RWPE2 (cell line): ENCODE measurements at places on chromosomes 1 and 21.

- no peak for DNase-seq
These were observed 184.3 kb downstream of the HIVEP3 start for GRCh38 chr1:41734201-41734970.

- no peak for DNase-seq
These were observed 27.6 kb downstream of the CD244 start for GRCh38 chr1:160834945-160835565.

DNA sequence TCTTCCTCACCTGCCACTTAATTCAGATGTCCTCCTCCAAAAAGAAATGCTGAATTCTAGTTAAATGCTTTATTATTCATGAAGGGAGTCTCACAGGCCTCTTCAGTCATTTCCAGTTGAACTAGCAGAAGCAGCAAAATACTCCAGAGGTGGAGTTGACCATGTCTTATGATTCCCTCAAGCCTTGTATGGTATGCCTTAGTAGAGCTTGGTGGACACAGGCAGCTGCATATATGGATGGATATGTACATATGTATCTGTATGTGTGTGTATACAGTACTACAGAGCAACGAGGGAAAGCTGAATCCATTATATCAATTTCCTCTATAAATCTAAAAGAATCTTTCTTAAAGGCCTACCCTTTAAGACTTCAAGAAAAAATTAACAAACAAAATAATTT lies 83.6 kb upstream of the HP1BP3 start:
- DNase-seq, result no peak

- no peak for DNase-seq
These were observed 1145.6 kb downstream of the KCNT2 start for GRCh38 chr1:195462646-195463045.

DNA sequence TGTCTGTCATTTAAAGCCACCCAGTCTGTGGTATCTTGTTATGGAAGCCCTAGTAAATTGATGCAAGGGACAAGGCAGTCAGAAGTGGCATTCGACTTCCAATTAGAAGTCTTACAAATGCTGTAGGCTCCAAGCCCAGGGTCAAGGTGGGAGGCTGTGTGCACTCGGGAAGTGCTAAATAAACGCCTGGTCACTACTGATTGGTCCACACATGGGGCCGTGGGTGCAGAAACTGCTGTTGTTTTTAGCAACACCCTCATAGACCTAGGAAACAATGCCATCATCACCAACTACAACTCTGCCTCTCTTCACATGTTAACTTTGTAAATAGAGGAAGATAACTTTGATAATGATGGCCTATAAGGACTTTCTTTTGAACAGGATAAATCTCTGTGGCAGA lies 20.2 kb upstream of the ZBTB21 start:
- no peak for DNase-seq

GRCh38 chr21:38470755-38471154 lies 27.5 kb downstream of the ERG start:
- DNase-seq, result no peak

DNA sequence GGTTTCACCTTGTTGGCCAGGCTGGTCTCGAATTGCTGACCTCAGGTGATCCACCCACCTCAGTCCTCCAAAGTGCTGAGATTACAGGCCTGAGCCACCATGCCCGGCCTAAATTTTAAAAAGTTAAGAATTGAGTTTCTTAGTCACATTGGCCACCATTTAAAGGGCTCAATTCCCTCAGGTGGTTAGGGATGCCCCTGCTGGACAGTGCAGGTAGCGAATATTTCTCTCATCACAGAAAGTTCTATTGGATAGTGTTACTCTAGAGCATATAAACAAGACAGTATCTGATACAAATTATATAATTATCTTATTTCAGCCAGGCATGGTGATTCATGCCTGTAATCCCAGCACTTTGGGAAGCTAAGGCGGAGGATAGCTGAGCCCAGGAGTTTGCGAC lies 320.2 kb downstream of the ZP4 start:
- no peak for DNase-seq

DNA sequence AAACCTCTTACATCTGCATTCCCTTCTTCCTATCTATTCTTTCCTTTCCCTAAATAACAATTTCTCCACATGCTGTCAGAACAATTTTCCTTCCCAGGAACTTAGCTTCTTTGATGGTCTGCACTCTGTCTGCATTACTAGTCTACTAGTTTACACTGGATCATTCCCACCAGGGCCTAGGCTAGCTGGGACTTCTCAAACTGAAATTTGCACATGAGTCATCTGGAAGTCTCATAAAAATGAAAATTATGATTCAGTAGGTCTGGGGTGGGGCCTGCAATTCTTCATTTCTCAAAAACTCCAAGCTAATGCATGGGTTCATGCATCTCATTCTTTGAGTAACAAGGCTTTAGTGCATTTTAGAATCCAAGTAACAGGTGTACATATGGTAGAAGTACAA lies 74.2 kb downstream of the GABPA start:
- DNase-seq, result no peak
